Stimulated activated CD8-positive, alpha-beta memory T cell treated with anti-CD3 and anti-CD28 coated beads, Interleukin-12 subunit alpha, Interleukin-12 subunit beta, amount 100 ng/mL, for 4 hours (primary cell): ENCODE measurements at places on chromosomes 1 and 21.

DNA sequence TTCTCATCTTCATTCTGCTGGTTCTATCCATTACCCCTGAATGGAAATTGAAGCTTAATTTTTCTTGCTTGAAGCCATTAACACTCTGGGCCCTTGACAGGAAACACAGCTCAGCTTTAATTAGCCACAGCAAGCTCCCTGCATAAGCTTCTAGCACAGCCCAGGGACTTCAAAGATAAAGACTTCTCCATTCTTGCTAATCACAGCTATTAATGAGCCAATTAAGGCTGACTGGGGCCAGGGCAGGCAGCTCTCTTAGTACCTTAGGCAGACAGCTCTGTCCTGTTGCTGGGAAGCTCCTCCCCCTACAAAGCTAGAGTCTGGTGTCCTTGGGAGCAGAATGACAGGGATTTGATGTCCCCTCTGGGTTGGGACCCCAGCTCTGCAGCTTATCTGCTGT lies 27.9 kb upstream of the TRABD2B start:
- DNase-seq = no peak

- DNase-seq = no peak
Measured at GRCh38 chr21:33878824-33879223, 36.8 kb downstream of the ATP5PO start.

DNA sequence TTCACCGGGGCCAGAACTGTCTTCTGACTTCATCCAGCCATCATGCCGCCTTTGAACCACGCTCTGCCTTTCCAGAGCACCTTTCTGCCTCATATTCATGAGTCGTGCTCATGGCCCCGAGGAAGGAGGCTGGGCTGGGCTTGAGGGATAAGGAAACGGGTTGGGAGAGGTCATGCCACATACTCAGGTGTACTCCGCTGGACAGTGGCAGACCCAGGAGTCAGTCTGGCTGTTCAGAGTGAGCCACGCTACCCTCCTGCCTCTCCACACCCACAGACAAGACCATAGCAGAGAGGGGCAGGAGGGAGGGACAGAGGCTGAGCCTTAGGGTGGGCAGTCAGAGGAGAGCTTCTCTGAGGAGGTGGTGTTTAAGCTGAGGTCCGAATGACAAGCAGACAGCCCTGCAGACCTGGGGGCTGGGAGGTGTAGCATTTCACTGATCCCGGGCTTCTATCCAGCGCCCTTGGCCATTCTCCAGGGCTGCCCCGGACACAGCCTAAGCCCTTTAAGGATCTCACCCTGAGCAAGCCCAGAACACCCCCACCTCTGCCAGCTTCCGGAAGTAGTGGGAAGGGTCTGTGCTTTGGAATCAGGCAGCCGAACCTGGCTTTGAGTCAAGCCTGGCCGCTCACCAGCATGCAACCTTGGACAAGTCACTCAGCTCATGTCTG lies 102.3 kb downstream of the LACTBL1 start:
- DNase-seq = no peak

GRCh38 chr1:214658785-214659184 lies 55.8 kb downstream of the CENPF start:
- DNase-seq = no peak

DNA sequence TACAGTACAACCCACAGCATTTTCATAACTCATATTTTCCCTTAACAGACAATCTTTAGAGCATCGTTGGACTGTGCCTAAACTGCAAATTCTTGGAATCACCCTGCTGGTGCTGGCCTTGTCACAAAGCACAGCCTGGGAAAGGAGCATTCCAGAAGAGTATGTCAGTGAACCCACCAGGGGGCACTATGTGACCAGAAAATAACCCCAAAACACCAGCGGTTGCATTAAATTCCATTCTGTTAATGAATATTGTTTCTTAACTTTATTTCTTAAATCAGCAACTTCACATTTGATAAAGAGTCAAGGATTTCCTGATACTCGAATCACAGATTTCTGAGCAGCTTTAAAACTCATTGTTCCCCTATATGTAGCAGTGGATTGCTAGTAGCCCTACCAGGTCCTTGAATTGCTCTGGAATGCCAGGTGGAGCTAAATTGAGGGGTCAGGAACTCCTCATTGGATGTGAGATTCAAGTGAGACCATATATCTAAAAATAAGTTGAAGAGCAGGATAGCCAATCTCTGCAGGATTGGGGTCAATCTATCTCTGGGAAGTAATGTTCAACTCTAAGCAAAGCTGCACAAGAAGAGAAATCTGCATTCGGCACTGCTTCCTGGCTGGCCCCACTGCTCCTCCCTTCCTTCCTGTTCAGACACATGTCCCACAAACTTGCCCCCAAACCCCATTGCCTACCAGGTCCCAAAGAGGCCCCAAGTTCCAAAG lies 12.7 kb upstream of the RAB4A start:
- DNase-seq = peak; percentile 14

DNA sequence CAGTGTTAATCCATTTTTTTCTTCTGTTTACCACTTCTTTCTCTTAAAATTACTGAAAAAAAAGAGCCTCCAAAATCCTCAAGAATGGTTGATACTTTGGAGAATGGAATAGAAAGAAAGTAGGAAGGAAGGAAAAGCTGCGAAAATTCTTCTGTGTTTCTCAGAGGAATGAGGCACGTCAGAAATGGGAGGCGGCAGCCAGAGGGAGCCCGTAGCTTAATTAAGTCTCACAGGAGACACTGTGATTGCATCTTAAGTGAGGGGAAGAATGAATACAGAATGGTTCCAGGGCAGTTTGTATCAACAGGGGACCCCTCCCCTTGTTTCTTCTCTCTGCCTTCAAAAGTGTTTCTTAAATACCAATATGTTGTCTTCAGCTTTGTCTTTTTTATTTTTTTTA lies 1099.5 kb downstream of the PLA2G4A start:
- no peak for DNase-seq

GRCh38 chr1:210850556-210850955 lies 283.4 kb downstream of the KCNH1 start:
- no peak for DNase-seq

DNA sequence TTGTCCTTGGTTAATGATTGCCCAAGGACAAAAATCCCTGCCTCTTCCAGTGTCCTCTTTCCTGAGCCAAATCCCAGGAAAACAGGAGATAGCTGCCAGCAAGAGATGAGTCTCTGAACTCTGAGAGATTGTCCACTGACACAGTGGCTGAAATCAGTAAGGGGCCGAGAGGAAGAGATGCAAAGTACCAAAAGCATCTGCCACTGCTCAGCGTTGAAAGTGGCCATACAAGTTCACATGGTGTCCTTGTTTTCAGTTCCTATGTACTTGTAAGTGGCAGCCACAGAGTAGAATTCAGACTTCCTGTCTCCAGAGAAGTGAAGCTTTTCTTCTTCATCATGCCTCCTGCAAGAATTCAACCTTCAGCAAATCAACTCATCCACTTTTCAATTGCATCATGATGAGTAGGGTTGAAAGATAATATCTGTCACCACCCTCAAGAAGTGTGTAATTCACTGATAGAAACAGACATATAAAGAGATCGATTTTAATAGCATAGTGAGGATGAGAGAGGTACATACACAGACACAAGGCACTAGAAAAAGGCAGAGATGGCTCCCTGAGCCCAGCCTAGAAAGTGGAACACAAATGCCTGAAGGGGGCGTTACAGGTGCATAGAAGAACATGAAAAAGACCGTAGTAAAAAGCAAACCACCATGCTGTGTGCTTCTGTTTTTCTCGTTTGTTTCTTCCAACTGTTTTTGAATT lies 185.8 kb downstream of the MRPL39 start:
- DNase-seq = peak; percentile 13

DNA sequence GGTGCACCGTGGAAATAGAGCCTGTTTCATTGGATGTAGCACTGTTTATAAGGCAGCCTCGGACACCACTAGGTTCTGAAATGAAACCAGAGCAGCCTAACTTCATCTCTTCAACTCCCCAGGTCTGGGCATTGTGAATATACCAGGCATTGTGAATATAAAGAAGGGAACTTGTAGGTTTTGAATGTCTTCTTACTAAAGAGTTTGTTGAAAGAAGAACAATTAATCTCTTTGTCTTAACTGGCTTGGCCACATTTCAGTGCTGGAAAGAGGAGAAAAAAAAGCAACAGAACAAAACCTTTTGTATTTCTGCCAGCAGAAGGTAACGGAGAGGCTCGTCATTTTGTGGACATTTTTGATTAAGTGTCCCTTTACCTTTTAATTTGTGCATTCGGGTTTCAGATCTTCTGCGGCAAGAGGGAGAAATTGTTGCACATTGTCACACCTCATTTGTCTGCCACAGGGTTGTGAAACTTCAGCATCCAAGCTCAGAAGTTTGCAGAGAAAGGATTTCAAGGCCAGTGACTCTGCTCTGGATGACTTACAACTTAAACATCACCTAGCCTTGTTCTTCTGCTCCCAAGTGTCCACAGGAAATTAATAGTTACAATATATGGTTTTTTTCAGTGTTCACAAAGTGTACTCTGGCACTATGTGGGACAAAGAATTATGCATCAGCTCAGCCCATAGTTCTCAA lies 158.3 kb downstream of the KAZN start:
- DNase-seq = no peak

DNA sequence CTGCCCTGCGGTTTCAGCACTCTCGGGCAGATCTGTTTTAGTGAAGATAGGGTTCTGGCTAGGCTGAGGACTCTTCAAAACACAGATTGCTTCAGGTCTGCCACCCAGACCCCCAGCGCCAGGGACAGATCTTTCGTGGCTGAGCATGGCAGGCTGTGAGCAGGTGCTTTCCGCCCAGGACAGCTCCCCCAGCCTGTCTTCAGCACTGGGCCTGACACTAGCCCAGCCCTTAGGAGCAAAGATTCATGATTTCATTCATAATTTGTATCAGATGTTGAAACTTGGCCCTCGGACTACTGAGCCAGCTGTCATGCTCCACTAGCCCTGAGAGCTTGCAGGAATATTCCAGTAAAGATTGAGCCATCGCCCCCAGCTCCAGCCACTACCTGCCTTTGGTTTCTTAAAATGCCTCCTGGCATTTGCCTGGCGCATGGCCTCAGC lies 5.9 kb downstream of the ADPRS start:
- DNase-seq = no peak

DNA sequence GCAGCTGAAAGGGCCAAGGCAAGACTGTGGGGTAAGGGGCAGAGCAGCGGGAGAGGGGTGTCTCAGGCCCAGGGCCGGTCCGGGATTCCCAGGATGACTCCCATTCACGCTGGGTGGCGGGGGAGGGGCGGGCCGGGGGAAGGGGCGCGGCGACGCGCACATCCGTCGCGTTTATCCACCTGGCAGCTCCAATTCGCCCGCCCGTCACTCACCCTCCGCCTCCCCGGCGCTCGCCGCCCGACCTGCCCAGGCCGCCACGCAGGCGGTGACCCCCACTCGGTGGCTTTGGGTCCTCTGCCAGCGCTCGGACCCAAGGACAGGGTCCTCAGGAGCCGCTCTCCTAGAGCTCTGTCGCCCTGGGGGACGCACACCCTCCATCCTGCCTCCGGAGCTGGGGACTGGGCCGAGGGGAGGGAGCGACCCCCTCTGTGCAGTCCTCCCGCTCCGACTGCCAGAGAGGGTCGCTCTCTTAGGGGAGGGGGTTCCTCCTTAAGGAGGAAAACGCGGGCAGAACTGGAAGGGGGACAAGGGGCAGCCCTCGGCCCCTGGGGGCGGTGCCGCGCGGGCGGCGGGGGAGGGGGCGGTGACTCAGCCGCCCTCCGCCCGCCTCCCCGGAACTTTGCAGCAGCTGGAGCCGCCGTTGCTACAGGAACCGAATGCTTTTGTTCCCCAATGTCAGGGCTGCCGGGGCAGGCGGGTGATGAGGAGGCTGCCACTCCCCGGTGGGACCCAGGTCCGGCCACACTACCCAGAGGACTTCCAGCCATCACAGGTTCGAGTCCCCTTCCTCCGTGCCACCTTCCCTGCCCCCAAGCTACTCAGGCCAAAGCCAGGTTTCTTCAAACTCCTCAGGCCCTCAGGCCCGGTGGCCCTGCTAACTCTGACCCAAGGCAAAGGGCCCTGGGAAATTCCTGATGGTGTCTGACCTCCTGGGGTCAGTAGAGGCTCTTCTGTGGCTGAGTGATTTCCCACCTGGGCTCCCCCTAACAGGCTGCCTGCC lies 3.4 kb downstream of the ADGRB2 start:
- DNase-seq = peak; percentile 54

DNA sequence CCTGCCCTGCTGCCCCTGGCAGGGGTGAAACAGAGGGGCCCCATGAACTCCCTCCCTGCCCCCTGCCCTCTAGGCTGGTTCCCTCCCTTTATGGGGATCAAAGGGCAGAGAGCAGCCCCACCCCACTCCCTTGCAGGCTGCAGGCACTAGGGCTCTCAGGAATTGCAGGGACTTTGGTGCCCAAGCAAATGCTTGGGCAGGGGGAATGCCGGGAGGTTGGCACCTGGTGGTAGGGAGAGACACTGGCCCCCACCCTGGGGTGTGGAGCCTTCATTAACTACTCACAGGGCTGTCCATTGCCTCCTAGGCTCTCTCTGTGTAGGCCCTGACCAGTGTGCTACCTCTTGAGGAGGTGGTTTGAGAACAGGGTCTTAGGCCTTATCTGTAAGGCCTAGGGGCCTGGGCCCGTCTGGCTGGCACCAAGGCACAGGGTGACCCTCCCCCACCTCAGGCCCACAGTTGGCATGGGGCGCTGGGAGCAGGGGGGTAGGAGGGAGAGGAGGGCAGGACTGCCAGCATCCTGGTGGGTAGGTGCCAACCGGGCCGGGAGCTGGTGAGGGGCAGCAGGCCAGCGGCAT lies 4.7 kb downstream of the ZBTB7B start:
- no peak for DNase-seq

- no peak for DNase-seq
Measured at GRCh38 chr1:203448521-203449061, 27.0 kb upstream of the PRELP start.

GRCh38 chr1:103129255-103129654 lies 20.9 kb upstream of the COL11A1 start:
- DNase-seq = no peak

- DNase-seq = no peak
Measured at GRCh38 chr1:155105604-155106011, 22.1 kb upstream of the EFNA1 start.

GRCh38 chr21:37082856-37083528 lies 9.9 kb downstream of the TTC3 start:
- no peak for DNase-seq

DNA sequence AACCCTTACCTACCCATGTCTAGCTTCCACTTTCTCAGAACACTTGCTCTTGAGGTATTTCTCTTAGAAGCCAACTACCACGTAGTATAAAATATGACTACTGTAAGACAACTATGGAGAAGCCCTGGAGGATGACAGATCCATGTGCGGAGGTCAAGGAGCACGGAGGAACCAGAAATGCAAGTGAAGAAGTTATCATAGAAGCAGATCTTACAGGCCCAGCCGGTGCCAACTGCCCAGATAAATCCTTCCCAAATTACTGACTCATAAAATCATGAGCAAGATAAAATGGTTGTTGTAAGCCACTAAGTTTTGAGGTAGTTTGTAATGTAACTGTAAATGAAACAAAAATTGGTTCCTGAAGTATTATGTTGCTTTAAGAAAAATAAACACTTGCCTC lies 12.6 kb downstream of the GTF2B start:
- no peak for DNase-seq

DNA sequence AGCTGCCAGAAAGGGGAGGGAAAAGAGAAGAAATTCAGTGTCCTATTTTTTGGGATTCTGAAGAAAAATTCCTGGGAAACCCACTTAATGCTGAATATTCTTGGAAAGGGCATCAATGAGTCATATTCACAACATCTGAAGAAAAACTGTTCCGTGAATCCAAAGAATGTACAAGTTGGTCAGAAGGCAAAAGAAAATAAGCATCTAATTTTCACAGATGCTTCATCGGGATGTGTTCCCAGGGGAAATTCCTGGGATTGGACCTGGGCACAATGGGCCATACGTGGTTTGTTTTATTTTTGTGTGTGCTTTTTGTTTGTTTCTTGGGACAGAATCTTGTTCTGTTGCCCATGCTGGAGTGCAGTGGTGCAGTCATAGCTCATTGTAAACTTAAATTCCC lies 112.2 kb downstream of the MAP3K21 start:
- DNase-seq = no peak
